ENCODE measurements at places on chromosomes 13 and 19. TPM values are rescaled to one million over a fixed set of nuclear protein-coding genes. Genes with fewer than 3 reads are reported as not detected.

NCAN gene
- under 0.01 TPM for total RNA-seq

CGB3 gene
- total RNA-seq = not detected

PTH2 gene
- not detected for total RNA-seq

FAM98C gene
- 11.9 TPM for total RNA-seq

GPR12 gene
- total RNA-seq = not detected

TBXA2R gene
- 2.9 TPM for total RNA-seq

GRK1 gene
- total RNA-seq = 0.15 TPM

PRSS57 gene
- 0.17 TPM for total RNA-seq

CYP4F2 gene
- total RNA-seq = not detected

ODAD3 gene
- total RNA-seq = 0.66 TPM

Measured in smooth muscle cell of trachea (primary cell).